ENCODE measurements at places on chromosomes 7 and 10.

DNA sequence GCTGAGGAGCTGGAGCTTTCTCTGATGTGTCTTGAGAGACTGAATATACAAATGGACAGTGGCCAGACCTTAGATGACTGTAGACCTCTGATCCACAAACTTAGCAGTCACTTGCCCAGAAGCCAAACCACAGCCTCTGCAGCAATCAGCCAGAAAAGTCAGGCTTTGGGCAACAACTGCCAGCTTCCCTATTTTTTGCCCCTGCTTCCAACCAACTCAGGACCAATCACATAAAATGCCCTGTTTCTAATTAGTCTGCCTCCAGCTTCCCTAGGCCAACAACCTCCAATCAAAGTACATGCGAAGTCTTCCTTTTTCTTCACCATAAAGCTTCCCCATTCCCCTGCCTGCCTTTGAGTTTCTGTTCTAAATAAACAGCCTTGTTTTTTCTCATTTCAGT lies 37.8 kb upstream of the CACUL1 start:
- DNase-seq: no peak

DNA sequence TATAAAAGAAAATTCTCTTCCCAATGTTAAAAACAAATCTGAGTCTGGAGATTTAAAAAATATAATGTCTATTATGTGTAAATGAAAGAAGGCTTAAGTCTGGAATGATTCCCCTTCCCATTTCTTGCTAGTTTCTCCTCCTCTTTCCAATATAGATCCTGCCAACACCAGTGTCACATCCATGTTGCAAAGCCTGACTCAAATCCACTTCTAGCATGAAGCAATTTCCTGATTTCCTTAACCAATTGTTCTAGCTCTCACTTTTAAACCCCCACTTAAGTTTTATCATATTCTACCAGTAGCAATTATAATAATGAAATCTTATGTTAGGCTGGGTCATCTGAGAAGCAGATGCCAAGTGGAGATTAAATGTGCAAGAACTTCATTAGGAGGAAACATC lies 100.1 kb upstream of the SEC61G start:
- no peak for DNase-seq

DNA sequence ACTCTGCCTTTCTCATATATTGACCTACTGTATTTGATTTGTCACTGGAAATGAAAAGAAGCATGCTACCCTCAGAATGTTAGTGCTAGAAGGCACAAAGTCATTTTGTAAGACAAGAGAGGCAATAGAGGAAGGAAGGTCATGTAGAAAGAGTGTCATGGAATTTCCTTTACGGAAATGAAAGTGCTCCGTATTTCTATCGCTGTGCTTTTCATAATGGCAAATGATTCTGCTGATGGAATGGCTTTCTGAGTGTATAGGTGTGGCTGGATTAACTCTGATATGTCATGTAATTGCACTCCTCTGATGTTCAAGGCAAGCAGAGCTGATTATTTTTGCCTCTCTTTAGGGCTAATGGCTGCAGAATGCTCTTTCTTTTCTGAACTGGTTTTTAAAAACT lies 15.5 kb upstream of the STEAP4 start:
- DNase-seq: no peak

GRCh38 chr7:31096198-31096876 lies 44.2 kb downstream of the ADCYAP1R1 start:
- no peak for DNase-seq

DNA sequence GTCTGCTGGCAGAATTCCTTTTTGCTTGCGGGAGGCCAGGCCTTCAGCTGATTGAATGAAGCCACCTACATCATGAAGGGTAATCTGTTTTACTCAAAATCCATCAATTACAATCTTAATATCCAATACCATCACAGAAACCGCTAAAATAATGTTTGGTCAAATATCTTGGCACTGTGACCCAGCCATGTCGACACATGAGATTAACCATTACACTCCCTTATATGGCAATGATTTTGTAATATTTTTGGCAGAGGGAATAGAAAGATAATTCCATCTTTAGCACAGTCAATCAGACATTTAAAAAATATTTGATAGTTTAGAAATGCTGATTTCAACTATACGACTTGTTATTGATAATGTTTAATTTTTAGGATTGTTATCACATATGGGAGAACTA lies 36.5 kb upstream of the SLC39A12 start:
- no peak for DNase-seq

DNA sequence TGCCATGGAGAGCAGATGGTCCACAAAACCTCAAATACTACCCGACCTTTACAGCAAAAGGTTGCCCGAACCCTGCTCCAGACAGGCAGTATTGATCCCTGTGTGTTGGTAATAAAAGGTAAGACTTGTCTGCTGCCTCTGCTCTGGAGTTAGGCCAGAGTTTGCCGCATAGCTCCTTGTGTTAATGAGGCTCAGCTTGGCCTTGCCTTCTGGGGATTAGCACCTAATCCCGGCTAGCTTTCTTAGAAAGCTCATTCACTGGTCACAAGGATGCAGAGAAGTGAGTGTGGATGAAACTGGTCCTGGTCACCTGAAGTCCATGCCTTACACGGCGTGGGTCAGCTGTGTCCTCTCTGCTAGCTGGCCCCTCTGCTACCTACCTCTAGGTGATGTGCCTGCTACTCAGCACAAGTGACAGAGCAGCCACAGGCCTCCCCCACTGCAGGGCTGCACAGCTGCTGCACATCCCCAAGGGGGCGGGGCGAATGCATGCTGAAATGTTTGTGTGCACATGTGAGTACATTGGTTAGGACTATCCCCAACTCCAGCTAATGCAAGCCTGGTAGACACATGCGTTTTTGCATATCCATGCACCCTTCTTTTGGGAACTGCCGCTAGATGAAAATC lies 31.7 kb upstream of the SYPL1 start:
- no peak for DNase-seq

- DNase-seq: no peak
Measured at GRCh38 chr7:20211376-20211775, 5.8 kb downstream of the MACC1 start.

GRCh38 chr7:6208573-6209328 lies 63.7 kb downstream of the CYTH3 start:
- no peak for DNase-seq

GRCh38 chr10:23253780-23254179 lies 61.7 kb downstream of the PTF1A start:
- DNase-seq: no peak

DNA sequence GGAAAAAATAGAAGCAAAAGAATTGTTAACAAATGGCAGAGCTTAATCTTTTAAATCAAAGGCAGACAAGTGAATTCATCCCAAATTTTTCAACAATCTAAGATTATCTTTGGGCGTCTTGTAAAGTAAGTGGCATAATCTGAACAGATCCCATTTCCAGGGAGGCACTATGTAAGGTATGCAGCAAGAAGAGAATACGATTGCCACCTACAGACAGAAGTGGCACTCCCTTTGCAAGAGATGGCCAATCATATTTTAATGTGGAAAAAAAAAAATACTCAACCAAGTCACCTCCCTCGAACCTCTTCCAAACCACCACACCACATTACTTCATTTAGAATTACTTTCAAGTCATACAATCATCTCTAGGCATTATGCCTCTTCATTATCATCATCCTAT lies 4.0 kb downstream of the GFRA1 start:
- DNase-seq: no peak

DNA sequence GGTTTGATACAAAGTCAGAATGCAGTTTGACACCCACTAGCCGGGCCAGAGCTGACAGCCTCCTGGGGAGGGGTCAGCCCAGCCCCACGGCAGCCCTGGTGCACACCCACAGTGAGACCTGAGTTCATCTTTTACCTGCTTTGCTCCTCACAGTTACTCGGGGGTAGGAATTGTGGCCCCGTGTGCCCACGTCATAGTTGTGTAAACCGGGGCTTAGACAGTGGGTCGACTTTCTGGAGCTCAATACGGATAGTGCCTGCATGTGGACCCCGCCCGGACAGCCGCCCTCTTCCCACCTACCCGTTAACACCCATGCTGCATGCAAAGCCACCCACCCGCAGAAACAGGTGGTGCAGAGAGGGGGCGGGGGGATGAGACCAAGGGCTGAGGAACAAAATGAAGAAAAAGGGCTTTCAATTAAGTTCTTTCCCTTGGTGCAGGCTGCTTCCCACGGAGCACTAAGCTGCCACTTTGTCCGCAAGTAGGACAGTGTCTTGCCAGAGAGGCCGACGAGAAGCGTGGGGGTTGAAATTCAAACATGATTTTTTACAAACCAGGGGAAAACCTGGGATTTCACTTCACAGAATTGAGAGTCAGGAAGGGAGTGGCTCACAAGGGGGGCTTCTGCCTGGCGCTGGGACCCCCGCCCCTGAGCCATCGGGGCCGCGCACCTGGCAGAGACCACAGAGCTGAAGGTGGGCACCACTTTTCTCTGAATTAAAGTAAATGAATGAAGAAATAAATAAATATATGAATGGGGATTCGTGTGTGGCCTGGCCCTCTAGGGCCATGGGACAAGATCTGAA lies 24.6 kb upstream of the FOXL3 start:
- DNase-seq: no peak

All from naive thymus-derived CD8-positive, alpha-beta T cell (primary cell).